ENCODE measurements at places on chromosomes 7 and 10.

DNA sequence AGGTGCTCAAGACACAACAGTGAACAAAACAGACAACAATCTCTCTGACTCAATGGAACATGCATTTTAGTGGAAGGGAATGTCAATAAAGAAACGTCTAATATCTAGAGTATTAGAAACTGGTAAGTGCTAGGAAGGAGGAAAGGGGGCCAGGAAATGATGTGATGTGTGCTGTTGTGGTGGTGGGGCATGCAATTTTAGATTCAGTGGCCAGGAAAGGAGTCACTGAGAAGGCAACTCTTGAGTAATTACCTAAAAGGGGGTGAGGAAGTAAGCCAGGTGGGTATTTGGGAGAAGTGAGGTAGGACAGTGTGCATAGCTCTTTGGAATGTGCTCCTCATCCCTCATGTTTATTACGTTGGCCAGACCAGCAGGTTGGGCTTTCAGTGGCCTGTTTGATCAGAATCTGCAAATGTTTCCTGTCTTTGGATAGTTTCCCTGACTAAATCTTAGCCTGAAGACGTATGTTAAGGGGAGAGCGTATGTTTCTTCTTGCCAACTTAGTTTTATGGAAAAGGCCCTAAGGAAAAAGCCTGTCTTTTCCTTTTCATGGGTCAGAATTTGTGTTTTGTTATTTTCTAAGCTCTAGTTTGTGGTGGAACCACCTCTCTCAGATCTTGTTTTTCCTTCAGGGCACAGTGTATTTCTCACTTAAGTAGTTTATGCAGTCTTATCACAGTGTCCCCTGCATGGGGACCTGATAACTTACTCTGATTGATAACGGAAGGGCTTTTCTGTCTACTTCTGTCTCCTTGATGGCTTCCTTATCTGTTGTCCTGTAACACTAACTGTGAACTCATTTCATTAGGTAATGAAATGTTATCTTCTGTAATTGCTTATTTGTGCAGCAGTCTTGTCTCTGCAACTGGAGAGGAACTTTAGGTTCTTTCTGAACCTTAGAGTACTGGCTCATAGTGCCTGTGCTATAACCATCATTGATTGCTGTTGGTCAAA lies 203.7 kb downstream of the AUTS2 start:
- no peak for DNase-seq

- DNase-seq, result no peak
These were observed 40.6 kb downstream of the GHRHR start for GRCh38 chr7:31004393-31004792.

- DNase-seq, result no peak
These were observed 38.1 kb downstream of the FOXK1 start for GRCh38 chr7:4720225-4720624.

GRCh38 chr7:76353744-76354143 lies 5.0 kb downstream of the YWHAG start:
- DNase-seq, result no peak

- DNase-seq, result no peak
These were observed 1.7 kb downstream of the ADAMTS14 start for GRCh38 chr10:70673929-70674559.

GRCh38 chr10:133394801-133395221 lies 854 bp downstream of the MTG1 start:
- no peak for DNase-seq

- DNase-seq, result peak; percentile 52
These were observed 18.0 kb downstream of the CNNM2 start for GRCh38 chr10:102935939-102936605.

GRCh38 chr10:84267503-84268126 lies 22.8 kb downstream of the RGR start:
- DNase-seq, result peak; percentile 93
